GM10248 (cell line): ENCODE measurements at places on chromosomes 6 and 20.

DNA sequence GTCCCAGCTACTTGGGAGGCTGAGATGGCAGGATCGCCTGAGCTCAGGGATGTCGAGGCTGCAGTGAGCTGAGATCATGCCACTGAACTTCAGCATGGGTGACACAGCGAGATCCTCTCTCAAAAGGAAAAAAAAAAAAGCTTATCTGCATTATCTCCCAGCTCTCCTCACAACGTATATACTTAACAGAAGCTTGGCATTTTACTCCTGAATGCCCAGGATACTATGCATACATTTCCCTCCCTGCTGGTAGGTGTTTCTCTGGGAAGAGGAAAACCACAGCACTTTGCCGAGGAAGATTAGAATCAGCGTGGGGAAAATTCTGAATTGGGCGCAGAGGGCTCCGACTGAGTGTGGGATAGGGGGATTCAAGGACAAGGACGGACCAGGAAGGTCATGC lies 800.6 kb downstream of the DHX35 start:
- DNase-seq, result no peak

DNA sequence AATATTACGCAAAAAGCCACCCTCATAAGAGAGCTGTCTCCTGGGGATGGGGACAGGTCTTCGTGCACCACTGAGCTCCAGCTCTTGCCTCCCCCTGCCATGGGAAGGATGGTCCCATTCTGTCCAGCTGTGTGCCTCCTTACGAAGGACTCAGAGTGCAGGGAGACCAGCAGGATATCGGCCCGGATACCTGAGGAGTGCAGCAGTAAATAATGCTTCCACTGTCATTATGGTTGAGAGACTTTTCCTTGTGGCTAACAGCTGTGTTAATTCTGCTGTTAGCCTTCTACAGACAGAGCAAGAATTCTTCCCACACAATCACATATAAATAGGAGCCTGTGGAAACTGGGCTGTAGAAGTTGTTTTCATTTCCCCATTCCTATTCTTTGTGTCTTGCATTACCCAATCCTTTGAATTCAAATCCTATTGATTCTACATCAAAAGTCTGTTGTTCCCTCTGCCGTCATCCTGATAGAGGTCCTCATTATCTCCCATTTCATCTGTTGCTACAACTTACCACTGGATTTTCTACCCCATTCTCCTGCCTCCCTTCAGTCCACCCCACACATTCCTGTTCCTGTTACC lies 364.6 kb upstream of the SOX4 start:
- DNase-seq, result no peak

DNA sequence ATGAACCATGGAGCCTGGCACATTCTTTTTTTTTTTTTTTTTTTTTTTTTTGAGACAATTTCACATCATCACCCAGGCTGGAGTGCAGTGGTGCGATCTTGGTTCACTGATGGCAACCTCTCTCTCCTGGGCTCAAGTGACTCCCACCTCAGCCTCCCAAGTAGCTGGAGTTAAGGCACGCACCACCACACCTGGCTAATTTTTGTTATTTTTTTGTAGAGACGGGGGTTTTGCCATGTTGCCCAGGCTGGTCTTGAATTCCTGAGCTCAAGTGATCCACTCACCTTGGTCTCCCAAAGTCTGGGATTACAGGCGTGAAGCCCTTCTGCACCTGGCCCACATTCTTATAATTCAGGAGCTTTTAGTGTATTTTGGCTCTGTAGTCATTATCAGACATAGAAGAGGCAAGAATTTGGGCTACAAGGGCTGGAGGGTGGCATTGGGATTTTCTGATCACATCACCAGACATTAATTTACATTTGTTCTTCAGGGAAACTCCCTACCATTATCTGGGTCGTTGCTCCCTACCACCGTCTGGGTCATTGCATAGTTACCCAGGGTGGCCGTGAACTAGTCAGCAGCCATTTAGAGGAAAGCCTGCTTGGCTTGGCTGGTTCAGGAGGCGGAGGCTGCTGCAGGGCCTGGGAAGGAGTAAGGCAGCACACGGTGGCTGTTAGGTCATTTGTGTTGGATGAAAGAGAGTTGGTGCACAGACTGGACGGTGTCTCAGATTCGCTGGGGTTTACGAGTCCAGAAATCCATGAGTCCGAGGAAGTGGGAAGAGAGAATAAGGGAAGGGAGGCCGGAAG lies 17.6 kb downstream of the ARID1B start:
- DNase-seq, result peak; percentile 55

GRCh38 chr6:121223212-121223611 lies 111.1 kb downstream of the TBC1D32 start:
- DNase-seq, result no peak

- DNase-seq, result no peak
These were observed 13.2 kb downstream of the HSPA12B start for GRCh38 chr20:3745686-3746173.

GRCh38 chr6:150846641-150847040 lies 18.9 kb upstream of the MTHFD1L start:
- no peak for DNase-seq

DNA sequence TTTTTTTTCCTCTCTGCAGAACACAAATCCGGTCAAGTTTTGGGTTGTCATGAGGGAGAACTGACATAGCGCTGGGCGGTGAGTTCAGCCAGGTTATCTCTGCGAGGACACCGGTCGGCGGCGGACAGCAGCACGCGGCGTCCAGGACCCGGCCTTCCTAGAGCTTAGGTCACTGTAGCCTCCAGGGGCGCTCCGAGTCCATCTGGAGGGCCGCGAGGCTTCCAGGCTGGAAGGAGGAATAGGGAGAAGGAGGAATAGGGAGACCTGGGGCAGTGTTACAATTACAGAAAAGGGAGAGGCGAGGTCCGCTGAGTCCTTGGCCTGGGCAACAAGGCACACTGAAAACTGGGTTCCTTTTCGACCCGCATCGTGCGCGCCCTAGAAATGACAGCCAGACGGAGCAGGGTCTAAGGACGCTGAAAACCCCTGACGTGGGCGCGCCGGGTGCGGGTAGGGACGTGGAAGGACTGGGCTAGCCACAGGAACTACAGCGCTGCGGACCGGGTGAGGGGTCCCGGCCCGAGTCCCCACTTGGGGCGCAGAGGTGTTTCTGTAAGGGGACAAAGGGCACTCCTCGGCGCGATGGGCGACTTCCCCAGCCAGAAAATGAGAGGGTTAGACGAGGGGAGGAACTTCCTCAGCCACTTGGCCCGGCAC lies 536 bp upstream of the FNDC1 start:
- peak; percentile 21 for DNase-seq

- DNase-seq, result no peak
These were observed 17.4 kb upstream of the RAB32 start for GRCh38 chr6:146526192-146526591.

- DNase-seq, result no peak
These were observed 604.4 kb upstream of the NOX3 start for GRCh38 chr6:156060013-156060412.

- no peak for DNase-seq
These were observed 204.2 kb downstream of the GRIK2 start for GRCh38 chr6:101597693-101598092.

DNA sequence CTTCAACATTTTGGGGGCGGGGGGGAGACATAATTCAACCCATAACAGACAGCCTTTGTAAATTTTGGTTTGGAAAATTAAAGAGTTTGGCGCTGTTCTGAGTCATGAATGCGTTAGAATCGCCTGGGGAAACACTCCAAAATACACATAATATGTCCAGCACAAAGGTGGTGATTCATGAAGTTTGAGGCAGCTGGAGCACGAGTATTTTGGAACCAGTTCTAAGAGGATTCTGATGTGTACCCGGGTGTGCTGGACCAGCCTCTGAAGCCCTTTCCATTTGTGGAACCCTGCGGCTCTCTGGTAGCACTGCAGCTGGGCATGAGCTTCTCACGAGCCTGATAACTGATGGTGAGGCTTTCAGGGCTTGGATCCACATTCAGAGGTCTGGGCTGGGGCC lies 4.7 kb downstream of the GMPR start:
- no peak for DNase-seq

DNA sequence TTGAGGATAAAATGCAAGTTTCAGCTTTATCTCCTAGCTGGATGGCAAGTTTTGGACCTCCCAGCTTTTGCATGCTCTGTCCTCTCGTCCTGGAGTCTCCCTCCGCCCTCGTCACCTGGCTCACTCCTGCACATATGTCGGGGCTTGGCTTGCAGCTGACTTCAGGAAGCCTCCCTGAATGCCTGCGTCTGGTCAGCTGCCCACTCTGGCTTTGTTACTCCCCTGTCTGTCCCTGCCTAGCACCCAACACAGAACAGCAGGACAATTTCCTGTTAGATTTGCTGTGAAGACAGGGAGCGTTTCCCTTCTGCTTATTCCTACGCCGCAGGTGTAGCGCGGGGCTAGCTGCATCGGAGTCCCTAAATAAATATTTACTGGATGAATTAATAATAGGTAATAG lies 5.4 kb downstream of the JPH2 start:
- no peak for DNase-seq

DNA sequence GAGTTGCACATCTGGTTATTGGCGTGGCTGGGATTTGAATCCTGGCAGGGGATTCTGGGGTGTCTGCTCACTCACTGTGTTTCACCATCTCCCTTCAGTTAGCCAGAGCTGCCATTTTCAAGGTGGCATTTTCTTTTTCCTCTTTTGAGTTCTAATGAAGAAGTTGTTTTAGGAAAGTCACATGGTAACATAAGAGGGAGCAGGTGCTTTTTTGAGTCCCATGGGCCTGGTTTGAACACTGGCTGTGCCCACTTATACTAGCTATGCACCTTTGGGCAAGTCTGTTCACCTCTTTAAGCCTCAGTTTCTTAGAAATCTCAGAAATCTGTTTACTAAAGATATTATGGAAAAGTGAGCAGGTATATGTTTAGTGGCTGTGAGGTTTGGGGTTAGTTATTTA lies 39.6 kb downstream of the ANKS1A start:
- DNase-seq, result no peak

DNA sequence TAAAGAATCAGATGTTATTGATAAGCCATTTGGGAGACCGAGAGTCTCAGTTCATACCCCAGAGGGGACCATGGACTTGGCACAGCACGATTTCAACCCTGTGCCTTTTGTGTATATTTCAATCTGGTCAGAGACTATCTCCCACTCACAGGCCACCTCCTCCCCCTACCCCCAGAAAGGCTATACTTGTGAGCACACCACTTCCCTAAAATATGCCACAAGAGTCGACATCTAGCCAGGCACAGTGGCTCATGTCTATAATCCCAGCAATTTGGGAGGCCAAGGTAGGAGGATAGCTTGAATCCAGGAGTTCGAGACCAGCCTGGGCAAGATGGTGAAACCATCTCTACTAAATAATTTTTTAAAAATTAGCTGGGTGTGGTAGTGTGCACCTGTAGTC lies 13.6 kb upstream of the TCF15 start:
- no peak for DNase-seq

DNA sequence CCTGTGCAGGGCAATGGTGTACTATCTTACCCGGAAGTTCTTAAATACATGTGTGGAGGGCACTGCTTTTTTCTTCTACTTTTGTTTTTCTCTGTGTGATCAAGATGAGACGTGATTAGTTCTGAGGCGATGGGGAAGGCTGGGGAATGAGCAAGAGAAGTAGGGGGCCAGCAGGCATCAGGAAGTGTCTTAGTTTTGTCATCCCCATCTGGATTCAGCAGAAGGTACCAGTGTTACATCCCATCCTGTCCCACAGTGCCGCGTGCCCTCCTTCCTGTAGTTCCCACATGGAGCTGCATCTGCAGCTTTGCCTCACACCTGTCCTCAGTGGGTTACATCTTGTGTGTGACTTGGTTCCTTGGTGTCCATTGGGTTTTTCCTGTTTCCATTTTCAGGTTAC lies 86.9 kb downstream of the FNDC1 start:
- no peak for DNase-seq

DNA sequence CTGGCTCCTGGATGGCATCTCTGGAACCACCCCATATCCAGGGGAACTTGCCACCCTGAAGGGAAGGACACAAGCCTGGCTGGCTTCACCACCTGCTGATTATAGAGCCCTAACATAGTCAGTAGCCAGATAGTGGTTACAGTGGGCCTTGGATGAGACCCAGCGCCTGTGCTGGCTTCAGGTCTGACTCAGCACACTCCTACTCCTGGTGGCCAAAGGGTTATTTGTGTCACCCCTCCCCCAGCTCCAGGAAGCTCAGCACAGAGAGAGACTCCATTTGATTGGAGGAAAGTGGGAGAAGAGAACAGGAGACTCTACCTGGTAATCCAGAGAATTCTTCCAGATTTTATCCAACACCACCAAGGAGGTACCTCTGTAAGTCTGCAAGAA lies 12.8 kb downstream of the SNX14 start:
- DNase-seq, result no peak

DNA sequence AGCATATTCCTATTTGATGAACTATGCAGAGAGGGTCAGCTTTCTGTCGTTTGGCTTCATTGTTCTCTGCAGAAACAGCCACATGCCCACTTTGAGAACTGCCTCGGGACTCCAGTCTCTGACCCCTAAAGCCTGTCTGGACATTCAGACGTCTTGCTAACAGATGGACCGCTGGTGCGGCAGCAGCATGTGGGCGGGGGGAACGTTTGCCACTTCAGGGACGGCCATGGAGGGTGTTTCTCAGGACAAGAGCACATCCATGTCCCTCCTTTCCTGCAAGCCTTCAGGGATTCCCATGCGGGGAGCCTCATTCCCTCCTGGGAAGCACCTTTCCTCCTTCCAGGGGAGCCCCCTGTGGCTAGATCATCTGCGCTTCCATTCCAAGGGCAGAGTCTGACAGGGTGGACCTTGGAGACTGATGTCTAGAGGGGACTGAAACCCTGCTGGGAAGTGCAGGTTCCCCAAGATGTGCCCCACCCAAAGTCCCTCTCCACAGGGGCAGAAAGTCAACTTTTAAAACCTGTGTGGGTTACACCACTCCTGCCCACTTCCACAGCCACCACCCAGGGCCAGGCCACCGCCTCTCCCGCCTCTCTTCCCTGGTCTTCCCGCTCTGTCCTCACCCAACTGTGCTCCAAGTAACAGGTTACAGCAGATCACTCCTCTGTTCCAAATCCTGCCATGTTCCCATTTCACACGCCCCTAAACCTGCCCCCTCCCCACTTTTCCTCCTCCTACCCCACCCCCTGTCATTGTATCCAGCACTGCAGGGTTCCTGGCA lies 94.8 kb upstream of the PMEPA1 start:
- no peak for DNase-seq

- DNase-seq, result no peak
These were observed 3.2 kb upstream of the OGFR start for GRCh38 chr20:62801284-62802010.

DNA sequence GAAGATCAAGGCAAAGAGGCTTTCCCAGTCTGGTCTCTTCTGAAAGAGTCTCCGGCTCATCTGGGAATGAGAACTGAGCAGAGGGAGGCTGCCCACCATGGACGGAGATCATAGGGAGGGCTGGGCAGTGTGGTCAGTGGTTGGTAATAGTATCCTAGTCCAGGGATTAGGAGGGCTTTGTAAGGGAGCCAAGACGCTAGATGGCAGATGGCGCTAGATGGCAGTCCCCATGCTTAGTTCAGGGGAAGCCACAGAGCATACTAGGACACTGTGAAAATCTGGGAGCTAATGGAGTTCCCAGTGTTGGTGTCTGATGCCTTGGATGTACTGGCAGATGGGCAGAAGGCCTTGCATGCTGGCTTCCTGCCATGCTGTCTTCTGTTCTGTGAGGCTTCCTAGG lies 21.7 kb upstream of the DAAM2 start:
- DNase-seq, result no peak
